ENCODE measurements at places on chromosomes 7 and 10.

GRCh38 chr10:34581801-34582532, 233.1 kb downstream of the PARD3 start:
- no peak for DNase-seq

DNA sequence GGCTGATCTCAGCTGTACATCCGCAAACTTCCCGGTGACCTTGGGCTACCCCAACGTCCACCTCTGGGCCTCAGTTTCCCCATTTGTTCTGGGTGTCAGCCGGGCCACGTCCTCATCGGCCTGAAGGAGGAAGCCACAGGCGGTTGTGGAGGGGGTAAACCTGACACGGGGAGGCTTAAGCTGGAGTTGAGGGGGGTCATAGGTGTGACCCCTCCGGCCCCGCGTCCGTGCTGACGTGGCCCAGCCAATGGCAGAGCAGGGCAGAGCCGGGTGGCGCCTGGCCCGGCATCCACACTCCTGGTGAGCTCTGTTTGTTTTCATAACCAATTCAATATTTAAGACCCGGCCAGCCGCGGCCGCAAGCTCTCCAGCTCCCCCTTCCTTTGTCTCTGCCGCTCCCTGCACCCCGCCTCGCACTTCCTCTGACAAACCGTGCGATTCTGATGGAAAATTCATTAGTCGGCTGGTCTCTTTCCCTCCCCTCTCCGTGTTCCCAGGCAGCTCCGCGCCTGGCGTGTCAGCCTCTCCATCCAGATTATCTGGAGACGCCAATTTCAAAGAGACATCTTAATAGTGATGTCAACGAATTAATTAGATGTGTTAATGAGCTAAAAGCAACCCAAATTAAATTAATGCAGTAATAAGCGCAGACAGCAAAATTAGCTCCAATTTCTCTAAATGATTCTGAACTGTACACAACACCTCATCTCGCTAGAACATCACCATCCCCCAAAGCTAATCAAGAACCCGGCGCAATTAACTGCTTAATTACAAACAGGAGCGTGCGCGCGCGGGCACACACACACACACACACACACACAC, 55.4 kb downstream of the MICALL2 start:
- peak; percentile 92 for DNase-seq

- no peak for DNase-seq
Observed at GRCh38 chr10:100531761-100532160, 2.1 kb upstream of the NDUFB8 start.

DNA sequence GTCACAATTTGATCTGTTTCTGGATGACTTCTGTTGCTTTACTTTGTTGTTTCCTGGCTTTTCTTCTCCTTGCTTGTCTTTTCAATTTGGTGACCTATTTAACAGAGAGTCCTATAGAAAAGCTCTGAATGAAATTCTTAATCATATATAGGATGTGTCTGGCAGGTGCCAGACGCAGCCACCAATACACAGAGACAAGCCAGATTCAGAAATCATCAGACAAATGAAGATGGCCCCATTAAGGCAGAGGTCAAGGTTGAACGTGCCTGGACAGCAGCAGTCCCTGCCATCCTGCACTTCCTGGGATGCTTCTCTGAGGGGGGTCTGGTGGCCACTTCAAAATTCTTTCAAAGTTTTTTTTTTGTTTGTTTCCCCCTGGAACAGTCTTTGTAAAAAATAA, 846.7 kb upstream of the COBL start:
- no peak for DNase-seq

DNA sequence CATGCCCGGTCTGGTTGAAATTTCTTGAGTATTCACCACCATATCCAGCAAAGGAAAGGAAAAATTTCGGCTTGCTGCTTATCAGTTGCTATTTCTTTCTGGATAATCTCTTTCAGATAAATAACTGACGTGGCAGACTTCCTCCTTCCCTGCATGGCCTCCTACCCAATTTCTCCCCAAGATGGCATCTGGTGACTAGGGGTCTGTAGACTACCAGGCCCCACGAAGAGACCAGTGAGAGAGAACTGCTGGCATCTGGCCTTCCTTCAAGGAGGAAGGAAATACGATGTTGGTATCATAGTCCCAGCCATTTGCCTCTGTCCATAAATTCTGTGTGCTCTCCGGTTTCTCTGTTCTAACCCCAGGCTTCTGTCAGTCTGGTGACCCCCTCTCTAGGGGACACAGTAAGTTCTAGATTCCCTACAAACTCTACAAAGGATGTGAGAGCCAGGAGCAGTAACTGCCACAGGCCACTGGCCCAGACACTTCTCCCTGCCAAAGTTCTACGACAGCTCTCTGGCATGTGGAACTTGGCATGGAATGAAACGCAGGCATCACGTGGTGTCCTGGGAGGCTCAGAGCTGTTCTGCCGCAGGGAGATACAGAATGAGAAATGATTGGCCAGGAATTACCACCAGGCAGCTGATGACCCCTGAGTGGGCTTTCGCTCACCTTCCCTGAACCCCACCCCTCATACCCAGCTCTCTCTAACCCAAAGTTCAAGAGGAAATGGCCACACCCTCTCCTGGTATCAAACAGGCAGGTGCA, 30.0 kb upstream of the MSRB2 start:
- no peak for DNase-seq

All from NCI-H1417 (cell line).